ENCODE measurements at places on chromosomes 4 and X.

- DNase-seq = no peak
Observed at GRCh38 chrX:28590396-28590795, 3.1 kb downstream of the IL1RAPL1 start.

DNA sequence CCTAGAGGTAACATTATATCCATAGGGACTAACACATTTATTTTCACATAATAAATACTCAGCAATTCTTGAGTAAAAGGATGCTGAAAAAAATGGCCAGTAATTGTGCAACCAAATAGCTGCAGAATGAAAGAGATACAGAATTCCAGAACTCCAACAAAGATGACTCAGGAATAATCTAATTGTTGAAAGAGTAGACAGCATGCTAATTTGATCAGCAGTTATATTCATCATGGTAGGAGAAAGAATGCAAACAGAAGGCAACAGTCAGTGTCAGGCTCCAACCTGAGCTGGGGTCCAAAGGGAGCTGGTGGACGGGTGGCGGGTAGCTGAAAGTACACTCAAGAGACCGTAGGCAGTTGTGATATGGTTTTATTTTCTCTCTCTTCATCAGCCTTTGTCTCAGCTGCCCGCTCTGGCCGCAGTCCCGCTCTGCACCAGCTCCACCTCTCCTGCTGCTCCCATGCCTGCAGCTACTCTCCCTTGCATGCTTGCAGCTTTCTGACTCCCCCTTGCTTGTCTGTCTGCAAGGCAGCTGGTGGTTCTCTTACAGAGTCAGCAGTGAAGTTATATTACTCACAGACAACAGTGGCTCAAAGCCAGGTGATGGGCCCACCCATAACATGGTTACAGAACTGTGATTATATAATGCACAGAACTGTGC lies 1150.1 kb downstream of the STIM2 start:
- DNase-seq = no peak

DNA sequence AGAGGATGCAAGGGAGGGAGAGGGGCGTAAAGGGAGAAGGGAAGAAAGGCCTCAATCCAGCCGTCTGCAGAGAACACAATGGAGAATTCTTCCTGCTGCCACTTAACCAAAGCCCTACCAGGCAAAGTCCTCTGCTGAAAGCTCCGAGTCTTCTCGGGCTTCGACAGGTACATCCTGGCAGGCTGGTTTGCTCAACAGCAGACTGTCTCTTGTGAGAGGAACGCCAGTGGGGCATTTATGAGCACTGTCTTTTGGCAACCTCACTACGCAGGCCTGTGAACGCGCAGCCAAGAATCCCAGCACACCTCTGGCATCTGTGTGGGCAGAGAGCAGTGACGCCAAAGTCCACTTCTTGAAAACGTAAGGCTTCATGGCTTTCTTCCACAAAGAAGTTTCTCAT lies 207.5 kb upstream of the FAM9B start:
- no peak for DNase-seq

- DNase-seq = no peak
Observed at GRCh38 chr4:176611951-176612350, 180.8 kb downstream of the VEGFC start.
